ENCODE measurements at places on chromosomes 4 and X. TPM values are rescaled to one million over a fixed set of nuclear protein-coding genes. Genes with fewer than 3 reads are reported as not detected.

DNA sequence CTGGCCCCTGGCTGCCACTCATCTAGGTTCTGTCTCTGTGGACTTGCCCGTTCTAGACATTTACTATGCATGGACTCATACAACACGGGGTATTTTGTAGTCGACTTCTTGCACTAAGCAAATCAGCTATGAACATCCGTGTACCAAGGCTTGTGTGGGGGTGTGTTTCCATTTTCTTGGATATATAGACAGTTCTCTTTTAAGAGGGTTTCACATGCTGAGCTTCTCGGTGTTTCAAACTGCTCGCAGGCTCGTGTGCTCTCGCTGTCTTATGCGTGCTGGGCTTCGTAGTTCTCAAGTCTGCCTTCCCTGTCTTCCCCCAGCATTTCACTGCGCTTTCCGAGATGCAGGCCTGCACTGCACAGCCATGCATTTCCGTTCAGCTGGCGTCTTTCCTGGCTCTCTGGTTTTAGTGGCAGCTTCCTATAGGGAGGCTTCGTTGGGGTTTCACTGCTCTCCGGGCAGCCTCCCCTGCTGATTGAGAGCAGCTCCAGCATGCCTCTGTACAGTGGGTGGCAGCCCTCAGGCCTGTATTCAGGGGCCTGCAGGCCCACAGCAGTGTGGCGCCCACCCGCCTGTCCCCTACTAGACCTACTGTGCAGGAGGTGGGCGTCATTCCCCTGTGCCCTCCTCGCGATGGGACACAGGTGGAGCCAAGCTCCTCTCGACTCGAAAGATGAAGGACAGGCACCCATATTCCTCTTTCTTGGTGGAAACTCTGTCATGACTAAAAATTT lies 27.6 kb downstream of the ZBTB49 start:
- no peak for DNase-seq
- no peaks in the 10 kb centered on the region for H3K4me1 ChIP-seq
- H3K4me3 ChIP-seq = no peak overlapping the region
- H3K27me3 ChIP-seq = no peaks in the 10 kb centered on the region
- H3K36me3 ChIP-seq = peaks cover 19% of the 10 kb centered on the region
- H3K27ac ChIP-seq = no peak overlapping the region

DNA sequence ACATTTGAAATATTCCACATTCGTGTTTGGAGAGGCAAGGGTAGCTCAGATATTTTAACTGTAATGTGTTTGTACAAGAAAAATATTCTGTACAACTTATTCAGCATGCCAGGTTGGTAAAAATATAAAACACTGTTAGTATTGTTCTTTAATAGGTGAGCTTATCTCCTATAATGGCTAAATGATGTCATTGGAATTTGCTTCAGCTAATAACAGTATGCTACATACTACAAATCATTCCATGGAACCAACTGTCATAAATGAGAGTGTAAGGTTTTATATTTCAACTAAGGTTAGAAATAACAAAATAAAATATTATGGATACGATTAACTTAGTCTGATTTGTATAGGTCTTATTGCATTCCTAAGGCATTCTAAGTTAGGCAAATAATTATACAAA lies 206.6 kb downstream of the ADGRL3 start:
- no peak for DNase-seq
- H3K36me3 ChIP-seq = no peaks in the 10 kb centered on the region
- no peaks in the 10 kb centered on the region for H3K4me1 ChIP-seq
- no peaks in the 10 kb centered on the region for H3K27me3 ChIP-seq

DNA sequence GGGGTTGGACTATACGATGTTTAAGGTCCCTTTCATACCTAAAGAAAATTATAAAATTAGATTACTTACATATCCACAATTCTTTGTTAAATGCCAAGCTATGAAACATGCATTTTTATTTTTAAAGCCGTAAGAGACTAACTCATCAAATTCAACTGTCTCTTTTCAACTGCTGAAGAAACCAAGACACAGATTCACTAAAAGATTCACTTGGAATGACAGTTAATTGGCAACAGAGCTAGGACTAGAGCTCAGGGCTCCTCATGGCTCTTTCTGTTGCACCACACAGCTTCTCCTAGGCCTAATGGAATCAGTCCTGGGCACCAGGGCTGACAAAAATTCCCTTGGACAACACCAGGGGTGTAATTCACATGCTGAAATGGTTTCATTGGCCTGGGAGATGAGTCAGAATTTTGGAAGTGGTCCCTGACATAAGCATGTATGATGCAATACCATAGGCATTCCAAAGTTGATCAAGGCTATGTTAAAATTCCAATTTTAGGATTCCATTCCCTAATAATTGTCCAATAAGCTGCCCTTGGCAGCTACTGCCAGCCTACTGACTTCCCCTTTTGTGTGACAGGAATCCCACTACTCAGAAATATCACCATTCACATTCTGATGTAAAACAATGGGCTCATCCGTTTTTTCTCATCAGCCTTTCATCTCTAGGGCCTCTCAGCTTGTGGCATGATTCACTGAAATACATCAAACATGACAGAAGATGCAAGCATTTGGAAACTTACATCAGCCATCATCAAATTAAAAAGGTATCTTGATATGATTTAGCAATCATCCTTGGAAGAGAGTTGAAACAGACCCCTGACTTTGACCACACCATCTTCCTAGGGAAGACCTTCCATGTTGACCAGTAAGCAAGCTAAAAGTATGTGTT lies 54.2 kb downstream of the PLAC1 start:
- peaks cover 15% of the 10 kb centered on the region for H3K4me1 ChIP-seq
- H3K27ac ChIP-seq = peak overlapping the region; percentile 82
- no peak for DNase-seq

- H3K4me3 ChIP-seq = peak overlapping the region; percentile 9
- peaks cover 5% of the 10 kb centered on the region for H3K36me3 ChIP-seq
- no peak overlapping the region for H3K27ac ChIP-seq
- H3K27me3 ChIP-seq = no peaks in the 10 kb centered on the region
- DNase-seq = no peak
- peaks cover 27% of the 10 kb centered on the region for H3K4me1 ChIP-seq
Observed at GRCh38 chr4:13481569-13481968, 2.6 kb downstream of the RAB28 start.

The NWD2 gene
- total RNA-seq = not detected

- no peak overlapping the region for H3K4me3 ChIP-seq
- no peak for DNase-seq
- H3K36me3 ChIP-seq = no peaks in the 10 kb centered on the region
- H3K4me1 ChIP-seq = peaks cover 5% of the 10 kb centered on the region
- no peaks in the 10 kb centered on the region for H3K27me3 ChIP-seq
Observed at GRCh38 chr4:144967161-144967560, 130.8 kb downstream of the ANAPC10 start.

DNA sequence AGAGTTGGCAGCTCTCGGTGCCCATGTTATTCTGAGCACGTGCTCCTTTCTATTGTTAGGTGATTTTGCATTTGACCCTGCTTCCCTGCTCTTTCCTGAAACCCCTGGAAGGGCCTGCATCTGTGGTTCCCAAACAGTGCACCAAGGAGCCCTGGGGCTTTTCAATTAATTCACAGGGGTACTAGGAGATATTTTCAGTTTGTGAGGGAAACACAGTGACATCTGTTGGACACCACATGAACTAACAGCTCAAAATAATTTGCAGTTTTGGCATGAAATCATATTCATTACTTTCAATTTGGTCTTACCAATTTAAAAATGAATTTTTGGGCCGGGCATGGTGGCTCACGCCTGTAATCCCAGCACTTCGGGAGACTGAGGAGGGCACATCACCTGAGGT lies 156.6 kb downstream of the GATB start:
- H3K27ac ChIP-seq = no peak overlapping the region
- H3K4me3 ChIP-seq = no peak overlapping the region
- no peaks in the 10 kb centered on the region for H3K4me1 ChIP-seq
- no peak for DNase-seq
- no peaks in the 10 kb centered on the region for H3K27me3 ChIP-seq

DNA sequence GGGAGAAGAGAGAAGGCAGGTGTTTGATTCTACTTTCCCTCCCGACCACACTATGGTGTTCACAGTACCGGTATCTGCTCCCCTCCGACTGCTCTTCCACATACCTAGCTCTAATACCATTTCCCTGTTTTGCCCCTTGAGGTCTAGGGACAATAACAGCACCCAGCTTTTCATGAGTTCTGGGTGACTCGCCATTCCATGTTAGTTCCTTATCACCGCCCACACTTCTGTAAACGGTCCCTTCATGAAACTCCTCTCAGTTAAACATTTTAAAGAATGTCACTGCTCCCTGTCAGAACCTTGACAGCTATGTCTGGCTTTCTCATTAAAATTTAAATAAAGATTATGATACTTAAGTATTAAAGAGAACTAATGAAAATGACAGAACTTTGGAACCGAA lies 136.7 kb downstream of the ADAMTS3 start:
- H3K4me3 ChIP-seq = no peak overlapping the region
- H3K4me1 ChIP-seq = no peaks in the 10 kb centered on the region
- DNase-seq = no peak
- H3K27ac ChIP-seq = no peak overlapping the region
- H3K27me3 ChIP-seq = no peaks in the 10 kb centered on the region

DNA sequence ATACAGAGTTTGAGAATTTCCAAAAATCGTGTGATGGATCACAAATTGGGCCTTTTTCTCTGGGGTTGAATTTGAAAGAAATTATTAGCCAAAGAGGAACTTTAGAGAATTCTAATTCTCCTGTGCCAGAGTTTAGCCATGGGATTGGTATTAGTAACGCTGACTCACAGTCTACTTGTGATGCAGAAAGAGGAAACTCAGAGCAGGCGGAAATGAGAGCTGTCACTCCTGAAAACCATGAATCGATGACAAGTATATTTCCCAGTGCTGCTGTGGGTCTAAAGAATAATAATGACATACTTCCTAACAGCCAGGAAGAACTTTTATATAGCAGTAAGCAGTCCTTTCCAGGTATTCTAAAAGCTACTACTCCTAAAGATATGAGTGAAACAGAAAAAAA lies 64.9 kb downstream of the N4BP2 start:
- peaks cover 17% of the 10 kb centered on the region for H3K36me3 ChIP-seq
- H3K4me3 ChIP-seq = no peak overlapping the region
- no peaks in the 10 kb centered on the region for H3K27me3 ChIP-seq
- DNase-seq = peak; percentile 30
- H3K4me1 ChIP-seq = peaks cover 53% of the 10 kb centered on the region

GRCh38 chrX:9682456-9682855 lies 83.2 kb downstream of the GPR143 start:
- peaks cover 13% of the 10 kb centered on the region for H3K36me3 ChIP-seq
- H3K27me3 ChIP-seq = no peaks in the 10 kb centered on the region
- DNase-seq = no peak

The NCAPG gene
- 82.8 TPM for total RNA-seq

- no peaks in the 10 kb centered on the region for H3K36me3 ChIP-seq
- peak overlapping the region; percentile 89 for H3K27ac ChIP-seq
- H3K4me1 ChIP-seq = peaks cover 14% of the 10 kb centered on the region
- no peaks in the 10 kb centered on the region for H3K27me3 ChIP-seq
Observed at GRCh38 chr4:88320780-88321373, 36.5 kb upstream of the PPM1K start.

The NAP1L2 gene
- 1.9 TPM for total RNA-seq

DNA sequence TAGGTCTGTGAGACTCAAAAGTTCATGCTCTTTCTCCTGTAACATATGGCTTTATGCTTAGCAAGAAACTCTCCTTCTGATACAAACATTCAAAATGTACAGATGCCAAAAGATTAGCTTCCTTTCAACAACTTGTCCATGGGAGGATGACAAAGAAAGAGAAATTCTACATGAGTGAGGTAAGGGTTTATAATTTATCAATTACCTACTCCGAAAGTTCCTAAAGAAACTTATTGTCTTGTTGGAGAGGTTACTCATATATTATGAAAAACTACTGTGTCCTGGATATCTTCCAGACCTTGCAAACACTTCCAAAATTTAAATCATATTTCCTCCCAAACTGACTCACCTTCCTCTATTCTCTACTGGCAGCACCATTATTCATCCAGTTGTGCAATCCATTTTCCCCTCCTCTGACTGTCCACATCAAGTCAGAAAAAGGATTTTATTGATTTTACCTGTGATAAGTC lies 65.1 kb downstream of the ENPEP start:
- no peak overlapping the region for H3K27ac ChIP-seq
- H3K4me1 ChIP-seq = no peaks in the 10 kb centered on the region
- peaks cover 20% of the 10 kb centered on the region for H3K27me3 ChIP-seq
- no peak overlapping the region for H3K4me3 ChIP-seq
- H3K36me3 ChIP-seq = no peaks in the 10 kb centered on the region

The NHSL2 gene
- 0.21 TPM for total RNA-seq

The MAP7D2 gene
- 0.44 TPM for total RNA-seq

DNA sequence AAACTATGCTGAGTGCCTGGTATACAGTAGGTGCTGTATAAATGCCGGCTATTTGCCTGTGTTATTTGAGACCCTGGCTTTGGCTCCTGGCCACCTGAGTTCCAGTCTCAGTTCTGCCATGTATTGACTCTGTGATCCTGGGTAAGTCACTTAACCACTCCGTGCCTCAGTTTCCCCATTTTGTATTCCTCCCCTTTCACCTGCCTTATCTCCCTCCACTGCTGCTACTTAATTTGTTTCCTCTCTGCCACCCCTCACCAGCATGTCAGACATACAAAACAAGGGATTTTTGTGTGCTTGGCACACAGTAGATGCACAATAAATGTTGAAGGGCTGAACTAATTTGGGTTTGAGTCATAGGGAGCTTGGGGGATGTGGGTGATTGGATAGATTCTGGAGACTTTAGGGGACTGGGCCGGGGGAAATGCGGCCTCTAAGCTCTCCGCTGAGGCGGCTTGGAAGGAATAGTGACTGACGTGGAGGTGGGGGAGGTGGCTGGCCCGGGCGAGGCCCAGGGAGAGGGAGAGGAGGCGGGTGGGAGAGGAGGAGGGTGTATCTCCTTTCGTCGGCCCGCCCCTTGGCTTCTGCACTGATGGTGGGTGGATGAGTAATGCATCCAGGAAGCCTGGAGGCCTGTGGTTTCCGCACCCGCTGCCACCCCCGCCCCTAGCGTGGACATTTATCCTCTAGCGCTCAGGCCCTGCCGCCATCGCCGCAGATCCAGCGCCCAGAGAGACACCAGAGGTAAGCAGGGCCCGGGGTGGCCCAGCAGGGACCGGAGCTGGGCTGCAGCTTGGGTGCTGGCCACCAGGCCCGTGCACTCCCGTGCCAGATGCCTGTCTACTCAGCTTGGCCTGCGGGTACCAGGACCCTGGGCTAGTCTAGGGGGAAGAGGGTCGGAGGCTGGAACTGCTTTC lies at the start of gene TIMP1:
Gene TIMP1, plus strand, starts transcription at position 706 of the 917 bp plus-strand sequence. CDS start 980 bp downstream, outside the sequence.
- peak; percentile 90 for DNase-seq
- peak within 1 kb of the TSS; percentile 81 for H3K27ac ChIP-seq
- no peaks in the 10 kb centered on the region for H3K36me3 ChIP-seq
- peaks cover 3% of the 10 kb centered on the region for H3K27me3 ChIP-seq

- no peak overlapping the region for H3K4me3 ChIP-seq
- H3K27me3 ChIP-seq = no peaks in the 10 kb centered on the region
- no peaks in the 10 kb centered on the region for H3K4me1 ChIP-seq
- no peak overlapping the region for H3K27ac ChIP-seq
- DNase-seq = no peak
- H3K36me3 ChIP-seq = no peaks in the 10 kb centered on the region
Observed at GRCh38 chrX:99001286-99001685, 1408.8 kb downstream of the PCDH19 start.

GRCh38 chr4:79340568-79340967 lies 14.7 kb upstream of the NAA11 start:
- H3K36me3 ChIP-seq = peaks cover 2% of the 10 kb centered on the region
- no peaks in the 10 kb centered on the region for H3K4me1 ChIP-seq
- no peak overlapping the region for H3K4me3 ChIP-seq
- H3K27ac ChIP-seq = no peak overlapping the region
- DNase-seq = no peak

The ADH1B gene
- total RNA-seq = not detected
